D721Med (cell line): ENCODE measurements at places on chromosomes 7 and 10.

DNA sequence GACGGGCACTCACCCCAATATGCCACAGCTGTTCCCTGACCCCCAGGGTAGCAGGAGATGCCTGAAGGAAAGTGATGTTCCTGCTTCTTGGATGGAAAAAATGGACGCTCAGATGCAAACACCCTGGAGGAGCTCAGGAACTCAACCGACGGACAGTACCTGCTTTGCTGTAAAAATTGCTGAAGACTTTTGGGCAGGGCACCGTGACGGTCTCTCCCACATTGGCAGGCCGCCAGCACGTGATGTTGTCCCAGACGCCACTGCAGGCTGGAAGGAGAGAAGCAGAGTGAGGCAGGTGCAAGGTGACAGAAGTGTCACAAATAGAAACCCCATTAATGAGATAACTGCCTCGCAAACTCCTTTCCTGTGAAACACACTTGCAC is 35.0 kb downstream of the VIPR2 start:
- no peak for DNase-seq

- DNase-seq, result no peak
Observed at GRCh38 chr10:124056337-124056980, 36.9 kb downstream of the CHST15 start.

- no peak for DNase-seq
Observed at GRCh38 chr7:34066411-34066810, 161.1 kb downstream of the BMPER start.

- DNase-seq, result no peak
Observed at GRCh38 chr7:52670608-52671225, 364.7 kb upstream of the POM121L12 start.

GRCh38 chr10:63554657-63555056 is 33.5 kb downstream of the REEP3 start:
- DNase-seq, result no peak

GRCh38 chr7:29102558-29103151 is 43.7 kb downstream of the CPVL start:
- DNase-seq, result no peak

GRCh38 chr10:107894516-107894915 is 730.0 kb upstream of the SORCS1 start:
- no peak for DNase-seq

GRCh38 chr10:67175354-67175753 is 249.5 kb downstream of the LRRTM3 start:
- DNase-seq, result no peak

GRCh38 chr7:45217358-45217757 is 59.8 kb downstream of the RAMP3 start:
- DNase-seq, result no peak

DNA sequence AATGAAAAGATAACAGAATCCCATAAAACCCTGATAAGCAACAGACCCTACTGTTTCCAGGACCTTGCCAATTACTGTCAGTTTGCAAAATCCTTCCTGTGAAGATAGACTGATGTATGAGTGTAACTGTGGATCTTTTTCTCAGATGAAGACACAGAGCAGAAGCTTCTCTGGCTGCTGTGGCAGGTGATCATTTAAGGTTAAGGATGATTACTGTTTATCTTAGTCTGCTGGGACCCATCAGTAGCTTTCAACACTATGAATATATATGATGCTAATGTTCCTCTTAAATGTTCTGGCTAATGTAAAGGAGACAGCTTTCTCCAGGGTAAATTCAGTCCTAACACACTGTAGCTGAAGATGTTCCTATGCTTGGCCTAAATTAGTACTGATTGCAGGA is 56.0 kb upstream of the CTTNBP2 start:
- no peak for DNase-seq

- no peak for DNase-seq
Observed at GRCh38 chr7:36227223-36227622, 74.2 kb downstream of the EEPD1 start.
